Kidney epithelial cell (primary cell): ENCODE measurements at places on chromosomes 7 and 10. TPM values are rescaled to one million over a fixed set of nuclear protein-coding genes. Genes with fewer than 3 reads are reported as not detected.

PLA2G12B gene
- not detected in 2 replicates for total RNA-seq

DNA sequence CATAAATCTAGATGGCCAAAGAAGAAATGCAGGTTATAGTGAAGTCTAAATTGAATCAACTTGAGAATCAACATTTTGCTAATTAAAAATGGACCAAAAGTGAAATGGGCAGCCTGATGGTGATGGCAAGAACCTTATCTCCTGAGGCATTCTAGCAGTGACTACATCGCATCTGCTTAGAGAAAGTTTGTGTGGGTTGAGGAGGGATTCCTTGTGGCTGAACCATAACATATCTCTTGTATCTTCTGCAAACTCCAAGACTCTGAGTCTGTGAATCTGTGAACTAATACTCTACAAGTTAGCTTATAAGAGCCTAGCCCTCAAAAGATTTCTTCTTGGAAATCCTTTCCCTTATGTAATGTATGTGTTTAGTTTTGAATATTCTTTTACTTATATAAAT lies 85.6 kb downstream of the PRKG1 start:
- DNase-seq: no peak

PLEKHS1 gene
- not detected in 2 replicates for total RNA-seq

GRCh38 chr10:80459047-80459865 lies 5.1 kb downstream of the TSPAN14 start:
- no peak for DNase-seq

GRCh38 chr10:14712991-14713424 lies 61.7 kb downstream of the FAM107B start:
- no peak for DNase-seq

- DNase-seq: no peak
These were observed 60.1 kb downstream of the DIP2C start for GRCh38 chr10:629186-629998.

- DNase-seq: no peak
These were observed 716.1 kb downstream of the PARD3 start for GRCh38 chr10:34098821-34099567.

DNA sequence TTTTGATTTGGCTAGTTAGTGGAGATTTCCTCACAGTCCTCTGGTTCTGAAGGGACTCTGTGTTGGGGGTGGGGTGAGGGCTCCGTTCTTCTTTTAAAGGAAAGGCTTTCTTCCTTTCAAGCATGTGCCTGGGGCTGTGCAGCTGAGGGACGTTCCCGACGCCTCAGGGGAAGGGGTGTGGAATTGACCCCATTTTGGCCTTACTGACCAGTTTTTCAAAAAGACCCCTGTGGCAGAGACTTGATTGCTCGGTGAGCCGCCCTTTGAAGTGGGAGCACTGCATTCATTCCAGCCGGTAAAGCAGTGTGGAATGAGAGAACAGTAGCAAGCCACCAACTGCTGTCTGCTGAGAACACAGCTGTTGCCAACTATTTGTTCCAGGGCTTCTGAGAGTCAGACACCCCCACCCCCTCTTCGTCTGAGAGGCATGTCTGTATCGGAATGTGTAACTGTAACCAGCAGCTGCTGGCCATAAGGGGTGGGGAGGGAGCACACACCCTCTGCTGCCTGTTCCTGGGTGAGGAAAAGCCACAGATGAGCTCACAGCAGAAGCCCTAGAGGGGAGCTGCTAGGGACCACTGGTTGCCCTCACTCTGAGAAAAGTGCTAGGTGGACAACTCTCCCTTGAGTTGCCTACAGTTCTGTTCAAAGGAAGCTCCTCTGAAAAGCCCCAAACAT lies 33.2 kb downstream of the WBP1L start:
- peak; percentile 98 for DNase-seq

GRCh38 chr7:138838166-138838565 lies 40.2 kb upstream of the ATP6V0A4 start:
- DNase-seq: no peak

VSTM4 gene
- total RNA-seq: 0.50 and 0.68 TPM in 2 replicates
